ENCODE measurements at places on chromosomes 12 and 14. TPM values are rescaled to one million over a fixed set of nuclear protein-coding genes. Genes with fewer than 3 reads are reported as not detected.

Gene BDKRB2
- total RNA-seq: 2.6 TPM

Gene ITGB7
- total RNA-seq: 7.9 TPM

Gene SOAT2
- 0.21 TPM for total RNA-seq

Gene MYG1
- 63.5 TPM for total RNA-seq

Gene RFLNA
- 1.6 TPM for total RNA-seq

Gene PRB2
- total RNA-seq: not detected

Gene STXBP6
- total RNA-seq: 42.5 TPM

Measured in lung (tissue), 17 donors.